ENCODE measurements at places on chromosomes 16 and 17. TPM values are rescaled to one million over a fixed set of nuclear protein-coding genes. Genes with fewer than 3 reads are reported as not detected.

VTN gene
- not detected for total RNA-seq

SMIM36 gene
- total RNA-seq, result not detected

TMEM238L gene
- total RNA-seq, result not detected

TIMP2 gene
- total RNA-seq, result 0.07 TPM

ETV4 gene
- total RNA-seq, result 55.5 TPM

AURKB gene
- total RNA-seq, result 82.4 TPM

CDRT15 gene
- total RNA-seq, result not detected

GPR179 gene
- total RNA-seq, result 0.04 TPM

AATF gene
- total RNA-seq, result 45.1 TPM

CCL17 gene
- not detected for total RNA-seq

DNAJC7 gene
- 56.1 TPM for total RNA-seq

MFAP4 gene
- not detected for total RNA-seq

C16orf95 gene
- 9.7 TPM for total RNA-seq

NXPH3 gene
- not detected for total RNA-seq

ZG16B gene
- total RNA-seq, result not detected

NPW gene
- total RNA-seq, result not detected

VEZF1 gene
- total RNA-seq, result 32.6 TPM

CES5A gene
- total RNA-seq, result not detected

KRT39 gene
- not detected for total RNA-seq

JUP gene
- total RNA-seq, result 102 TPM

Measured in Karpas-422 (cell line).